ENCODE measurements at places on chromosomes 4 and X.

- DNase-seq, result no peak
These were observed 54.2 kb downstream of the TMA16 start for GRCh38 chr4:163548481-163549243.

DNA sequence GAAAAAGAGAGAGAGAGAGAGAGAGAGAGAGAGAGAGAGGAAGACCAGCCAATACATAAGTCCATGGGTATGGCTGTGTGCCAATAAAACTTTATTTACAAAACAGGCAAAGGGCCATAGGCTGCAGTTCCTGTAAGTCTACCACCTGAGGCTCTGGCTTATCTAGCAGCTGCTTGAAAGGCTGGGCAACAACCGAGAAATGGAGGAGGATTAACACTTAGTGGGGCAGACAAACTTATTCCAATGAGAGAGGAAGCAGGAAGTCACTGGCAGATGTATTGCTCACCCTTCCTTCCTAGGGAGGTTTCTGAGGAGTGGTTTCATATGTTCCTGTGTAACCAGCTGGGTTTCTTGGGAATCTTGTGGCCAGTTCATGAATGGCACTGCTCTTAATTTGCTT, 4.7 kb upstream of the GPR143 start:
- DNase-seq, result no peak

DNA sequence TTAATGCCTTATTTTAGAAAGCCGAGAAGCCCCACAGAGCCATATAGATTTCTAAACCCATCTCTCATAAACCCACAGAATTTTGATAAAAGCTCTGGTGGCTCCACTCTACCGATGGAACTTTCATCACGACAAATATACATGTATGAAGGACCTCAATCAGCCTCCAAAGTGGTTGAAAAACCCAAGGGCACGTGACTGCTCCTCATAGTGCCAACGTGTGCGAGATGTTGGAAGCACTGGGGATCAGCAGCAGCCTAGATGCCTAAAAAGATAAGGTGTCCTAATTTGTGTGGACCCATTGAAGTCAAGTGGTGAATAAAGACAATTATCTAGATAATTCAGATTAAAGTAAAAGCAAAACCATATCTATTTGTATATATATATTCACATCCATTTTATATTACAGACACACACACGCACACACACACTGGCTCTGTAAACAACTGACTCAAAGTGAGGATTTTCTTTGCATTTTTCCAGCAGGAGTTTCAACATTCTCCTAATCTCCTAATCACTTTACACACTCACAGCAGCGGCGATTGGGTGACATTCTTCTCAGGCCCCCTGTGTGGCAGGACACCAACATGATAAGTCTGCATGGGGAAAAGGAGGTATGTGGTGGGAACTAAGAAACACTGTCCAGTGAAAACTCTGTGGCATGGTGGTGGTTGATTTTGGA, 2.8 kb upstream of the PITX2 start:
- no peak for DNase-seq

DNA sequence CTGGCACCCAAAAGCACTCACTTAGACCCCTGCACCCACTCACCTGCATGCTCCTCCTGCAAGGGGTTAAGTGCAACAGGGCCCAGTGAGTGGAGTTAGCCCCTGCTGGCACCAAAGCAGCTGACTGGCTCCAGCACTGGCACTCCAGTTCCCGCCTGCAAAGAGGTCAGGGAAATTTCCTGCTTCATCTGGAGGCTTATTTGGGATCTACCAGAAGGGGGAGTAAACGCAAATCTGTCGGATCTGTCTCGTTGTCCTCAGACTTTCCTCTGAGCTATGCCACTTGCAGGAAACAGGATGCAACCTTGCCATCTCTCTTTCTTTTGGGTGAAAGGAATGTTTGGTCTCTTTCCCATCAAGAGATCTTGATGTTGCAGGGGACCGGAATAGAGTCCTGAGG, 435.6 kb downstream of the PCDH10 start:
- no peak for DNase-seq

DNA sequence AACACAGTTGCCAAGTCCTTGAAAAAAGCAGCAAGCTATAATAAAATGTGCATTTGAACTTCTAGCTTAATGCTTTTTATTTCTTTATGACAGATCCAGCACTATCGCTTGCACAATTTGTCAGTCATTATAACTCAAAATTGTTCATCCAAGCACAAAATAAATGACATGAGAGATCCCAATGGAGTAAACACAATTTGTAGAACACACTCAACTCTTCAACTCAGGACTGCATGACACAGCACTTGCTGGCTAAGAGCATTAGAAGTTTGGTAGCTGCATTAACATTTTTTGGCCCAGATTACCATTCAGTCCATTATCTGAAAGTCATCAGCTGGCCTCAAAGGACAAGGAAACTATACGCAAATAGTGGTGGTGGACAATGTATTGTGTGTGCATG, 530.1 kb downstream of the INPP4B start:
- DNase-seq, result no peak

DNA sequence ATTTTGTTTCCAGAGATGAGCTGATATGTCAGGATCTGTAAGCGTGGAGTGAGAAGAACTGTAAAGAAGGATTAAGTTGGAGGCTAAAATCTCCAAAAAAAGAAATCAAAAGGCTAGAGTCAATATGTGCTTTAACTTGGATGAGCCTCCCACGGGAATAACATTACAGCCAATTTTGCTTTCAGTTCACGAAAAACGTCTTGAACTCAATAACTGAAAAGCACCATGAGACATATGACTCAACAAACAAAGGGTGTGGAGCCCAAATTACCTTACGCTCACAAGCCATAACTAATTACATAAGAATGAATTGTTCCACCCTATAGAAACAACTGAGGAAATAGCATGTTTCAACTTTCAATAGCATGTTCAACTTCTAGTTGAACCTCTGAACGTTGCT, 22.3 kb downstream of the TMPRSS11D start:
- DNase-seq, result no peak

GRCh38 chrX:38335382-38335781, 8.1 kb upstream of the RPGR start:
- no peak for DNase-seq

DNA sequence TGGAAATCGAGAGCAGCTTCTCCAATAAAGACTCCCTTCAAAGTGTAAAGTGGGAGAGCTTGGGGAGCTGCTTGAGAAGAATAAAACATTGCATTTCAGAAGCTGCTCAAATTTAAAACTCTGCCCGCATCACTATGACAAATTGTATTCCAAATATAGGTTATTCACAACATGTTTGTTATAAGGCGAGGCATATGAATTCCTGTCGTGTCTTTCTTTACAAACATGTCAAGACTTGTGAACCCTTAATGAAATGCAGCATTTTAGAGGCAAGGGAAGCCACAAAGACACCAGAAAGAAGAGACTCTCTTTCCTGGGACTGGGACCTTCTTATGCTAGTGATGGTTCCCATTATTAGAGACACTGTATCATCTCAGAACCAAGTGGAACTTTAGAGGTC, 311.2 kb downstream of the DHX15 start:
- no peak for DNase-seq

DNA sequence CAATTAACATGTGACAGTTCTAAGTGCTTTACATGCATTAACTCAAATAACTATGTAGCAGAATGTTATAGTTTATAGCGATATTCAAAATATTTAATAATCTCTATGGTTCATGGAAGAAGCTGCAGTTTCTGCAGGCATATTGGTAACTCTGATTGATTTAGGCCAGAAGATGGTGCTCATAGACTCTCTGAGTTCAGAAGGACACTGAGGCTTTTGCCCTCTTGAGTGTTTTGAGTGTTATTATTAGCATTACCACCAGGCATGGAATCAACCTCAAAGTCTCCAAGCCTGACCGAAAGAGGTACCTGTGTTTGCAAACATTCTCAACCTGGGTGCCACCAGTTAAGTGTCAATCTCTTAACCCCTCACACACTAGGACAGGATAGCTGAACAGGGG, 792.3 kb upstream of the PCDH7 start:
- no peak for DNase-seq

Measured in stimulated activated CD8-positive, alpha-beta memory T cell treated with anti-CD3 and anti-CD28 coated beads, Interleukin-4, amount 100 ng/mL, for 1 hour (primary cell).